GM13977 (cell line): ENCODE measurements at places on chromosomes 12 and 14.
A peak's percentile ranks its signal among the peaks of the same experiment; 100 is the strongest.

GRCh38 chr14:29687866-29688265 is 239.8 kb downstream of the PRKD1 start:
- DNase-seq: no peak

- DNase-seq: no peak
Observed at GRCh38 chr14:22478670-22479069, 110.4 kb downstream of the DAD1 start.

DNA sequence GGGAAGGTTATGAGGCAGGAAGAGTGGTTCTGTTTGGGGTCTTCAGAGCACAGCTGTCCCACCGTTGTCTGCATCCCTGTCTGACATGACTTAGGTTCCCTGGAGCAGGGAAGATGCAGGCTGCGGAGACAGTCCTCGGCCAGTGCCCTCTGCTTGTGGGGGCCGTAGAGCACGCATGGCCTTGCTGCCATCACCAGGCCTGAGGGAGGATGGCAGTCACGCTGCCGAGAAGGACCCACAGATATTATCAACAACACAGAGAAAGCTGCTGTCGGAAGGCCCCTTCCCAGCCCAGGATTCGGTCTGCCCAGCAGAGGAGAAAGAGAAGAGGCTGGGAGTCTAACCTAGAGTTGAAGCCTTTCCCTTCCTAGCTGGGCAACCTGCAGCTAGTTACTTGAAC is 35.0 kb downstream of the ERH start:
- DNase-seq: no peak

- DNase-seq: peak; percentile 67
Observed at GRCh38 chr14:65281991-65282895, 130.3 kb upstream of the FUT8 start.

DNA sequence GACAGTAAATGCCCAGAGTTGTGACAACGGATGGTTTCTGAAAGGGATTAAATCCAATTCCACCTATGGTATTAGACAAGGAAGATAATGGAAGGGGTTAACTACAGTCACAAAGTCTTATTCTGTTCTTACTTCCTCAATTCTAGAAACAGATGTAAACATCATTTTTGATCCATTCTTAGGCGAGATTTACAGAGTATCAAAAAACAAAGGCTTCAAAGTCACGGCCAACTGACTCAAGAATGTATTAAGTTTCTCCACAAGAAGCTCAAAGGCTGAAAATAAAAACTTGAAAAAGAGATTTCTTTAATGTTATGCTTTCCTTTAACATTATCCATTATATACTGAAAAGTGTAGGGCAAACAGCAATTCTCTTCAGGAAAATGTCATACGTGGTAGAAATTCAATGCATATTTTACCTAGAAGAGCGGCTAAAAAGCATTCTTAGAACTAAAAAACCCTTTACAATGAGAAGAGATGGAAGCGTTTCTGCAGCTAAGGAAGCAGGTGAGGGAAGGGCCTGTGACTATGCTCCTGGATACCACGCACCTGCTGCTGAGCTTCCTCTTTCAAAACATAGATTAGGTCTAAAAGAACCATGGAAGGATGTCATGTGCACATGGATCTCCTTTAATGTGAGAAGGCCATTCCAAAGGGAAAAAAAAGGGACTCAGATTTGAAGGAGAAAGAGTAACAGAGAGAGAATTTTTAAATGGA is 185.8 kb downstream of the STXBP6 start:
- no peak for DNase-seq

DNA sequence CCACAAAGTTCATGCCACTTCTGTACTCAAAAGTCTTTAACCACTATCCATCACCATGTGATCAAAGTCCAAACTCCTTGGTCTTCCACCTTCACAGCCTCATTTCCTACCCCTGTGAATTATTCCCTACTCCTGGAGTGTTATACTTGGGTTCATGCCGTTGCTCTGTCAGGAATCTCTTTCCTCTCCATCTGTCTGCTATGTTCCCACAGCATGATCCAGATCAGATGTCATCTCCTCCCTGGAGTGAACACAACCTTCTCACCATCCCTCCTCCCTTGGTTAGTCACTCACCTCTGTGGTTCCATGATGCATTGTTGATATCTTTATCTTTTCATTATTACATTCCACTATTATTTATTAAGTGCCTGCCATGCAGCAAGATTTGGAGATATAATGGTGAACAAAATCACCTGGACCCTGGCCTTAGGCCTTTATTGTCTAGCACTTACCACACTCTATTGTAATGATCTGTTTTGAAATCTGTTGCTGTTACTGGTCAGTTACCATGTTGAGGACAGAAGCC is 22.4 kb downstream of the LACRT start:
- no peak for DNase-seq

GRCh38 chr12:92079054-92079385 is 66.6 kb downstream of the BTG1 start:
- DNase-seq: no peak

DNA sequence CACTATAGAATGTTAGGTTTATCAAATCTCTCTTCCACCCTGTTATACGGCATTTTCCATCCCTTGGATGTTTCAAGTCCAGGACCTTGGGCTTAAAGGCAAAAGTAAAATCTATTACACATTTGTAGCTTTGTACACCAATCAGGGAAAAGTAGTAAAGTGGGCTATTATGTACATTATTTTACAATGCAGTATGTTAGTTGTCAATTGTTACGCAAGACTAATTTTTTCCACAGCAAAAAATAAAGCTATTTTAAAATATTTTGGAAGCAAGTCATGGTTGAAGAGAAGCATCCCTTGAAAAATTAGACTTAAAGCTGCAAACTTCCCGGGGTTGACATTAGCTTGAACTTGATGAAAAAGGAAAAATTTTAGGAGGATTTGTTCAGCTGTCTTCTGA is 476.2 kb downstream of the DIO2 start:
- DNase-seq: no peak

- no peak for DNase-seq
Observed at GRCh38 chr12:80565271-80565670, 121.2 kb downstream of the PTPRQ start.

- DNase-seq: peak; percentile 44
Observed at GRCh38 chr12:116882742-116883141, 1.5 kb upstream of the HRK start.

GRCh38 chr14:41297576-41298327 is 308.9 kb upstream of the LRFN5 start:
- no peak for DNase-seq

DNA sequence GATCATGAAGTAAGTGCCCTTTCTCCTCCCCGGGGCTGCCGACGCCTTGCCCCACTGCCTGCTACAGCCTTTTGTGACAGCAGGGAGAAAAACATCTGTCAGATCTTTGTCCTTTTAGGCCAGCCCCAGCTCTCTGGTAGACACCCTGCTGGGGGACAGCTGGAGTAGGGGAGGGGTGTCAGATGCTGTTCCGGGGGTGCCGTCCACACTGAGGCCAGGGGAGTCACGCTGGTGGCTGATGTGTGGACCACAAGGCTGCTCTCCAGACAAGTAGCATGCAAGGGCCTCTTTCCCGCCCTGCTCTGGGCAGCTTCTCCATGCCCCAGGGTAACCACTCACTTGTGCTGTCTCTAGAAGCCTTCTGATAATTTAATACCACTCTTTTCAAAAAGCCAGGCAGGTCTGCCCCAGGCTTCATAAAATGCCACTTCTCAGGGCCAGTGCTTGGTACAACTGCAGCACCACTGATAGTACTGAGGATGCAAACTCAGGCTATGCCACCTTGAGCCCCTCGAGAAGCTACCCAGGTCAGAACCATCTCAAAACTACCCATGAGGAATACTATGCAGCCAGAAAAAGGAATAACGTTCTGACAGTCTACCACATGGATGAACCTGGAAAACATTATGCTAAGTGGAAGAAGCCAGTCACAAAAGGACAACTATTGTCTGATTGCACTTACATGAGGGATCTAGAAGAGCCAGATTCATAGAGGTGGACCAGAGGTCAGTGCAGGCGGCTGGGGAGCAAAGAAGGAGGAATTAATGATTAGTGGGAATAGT is 66.0 kb upstream of the RIN3 start:
- DNase-seq: no peak

GRCh38 chr12:117059156-117059555 is 40.1 kb downstream of the TESC start:
- no peak for DNase-seq

DNA sequence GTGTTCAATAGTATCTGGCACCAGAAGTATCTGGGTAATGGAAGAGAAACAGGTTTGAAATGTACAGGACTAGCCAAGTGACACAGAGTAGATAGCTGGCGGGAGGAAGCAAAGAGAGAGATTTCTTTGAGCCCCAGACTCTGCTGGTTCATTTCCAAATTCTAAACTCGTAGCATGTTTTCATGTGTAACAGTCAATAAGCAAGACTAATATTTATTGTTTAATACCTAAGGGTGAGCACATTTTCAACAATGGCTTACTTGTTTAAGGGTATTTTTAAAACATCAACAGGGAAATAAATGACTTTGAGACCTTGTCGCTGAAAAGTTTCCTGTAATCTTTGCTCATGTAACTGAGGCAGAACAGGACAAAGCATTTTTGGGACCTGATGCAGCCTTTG is 11.8 kb upstream of the CCDC88C start:
- no peak for DNase-seq

- DNase-seq: no peak
Observed at GRCh38 chr12:9651265-9651729, 18.2 kb upstream of the CLEC2D start.

DNA sequence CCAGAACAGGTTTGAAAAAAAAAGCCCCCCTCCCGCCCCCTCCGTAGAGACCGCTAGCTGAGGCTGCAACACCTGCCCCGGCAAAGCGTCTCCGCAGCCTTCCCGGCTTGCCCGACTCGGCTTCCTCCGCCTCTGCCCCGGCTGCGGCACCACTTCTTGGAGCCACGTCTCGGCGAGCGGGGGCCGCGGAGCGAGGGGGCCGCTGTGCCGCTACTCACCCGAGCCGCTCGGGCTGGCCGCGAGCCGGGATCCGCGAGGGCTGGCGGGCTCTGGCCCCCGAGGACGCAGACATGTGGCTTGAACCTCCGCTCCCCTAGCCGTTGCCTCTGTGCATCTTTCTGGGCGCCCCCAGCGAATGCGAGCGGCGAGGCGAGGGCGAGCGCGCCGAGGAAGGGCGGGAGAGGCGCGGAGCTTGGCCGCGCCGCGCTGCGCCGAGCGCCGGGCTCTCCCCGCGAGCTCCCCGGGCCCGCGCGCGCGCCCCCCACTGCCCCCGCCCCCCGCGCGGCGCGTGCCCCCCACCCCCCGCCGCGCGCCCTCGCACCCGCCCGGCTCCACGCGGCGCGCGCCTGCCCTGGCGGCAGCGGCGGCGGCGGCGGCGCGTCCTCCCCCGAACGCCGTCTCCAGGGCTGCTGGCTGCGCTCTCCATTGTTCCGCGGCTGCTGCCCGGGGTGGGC is 249.5 kb downstream of the APAF1 start:
- DNase-seq: peak; percentile 28

- DNase-seq: no peak
Observed at GRCh38 chr14:104209985-104210816, 71.8 kb downstream of the KIF26A start.

GRCh38 chr12:122094735-122095631 is 16.4 kb downstream of the MLXIP start:
- no peak for DNase-seq

GRCh38 chr12:59597385-59597781 is 1.6 kb downstream of the SLC16A7 start:
- peak; percentile 32 for DNase-seq

- no peak for DNase-seq
Observed at GRCh38 chr12:62919838-62920237, 15.1 kb downstream of the PPM1H start.

DNA sequence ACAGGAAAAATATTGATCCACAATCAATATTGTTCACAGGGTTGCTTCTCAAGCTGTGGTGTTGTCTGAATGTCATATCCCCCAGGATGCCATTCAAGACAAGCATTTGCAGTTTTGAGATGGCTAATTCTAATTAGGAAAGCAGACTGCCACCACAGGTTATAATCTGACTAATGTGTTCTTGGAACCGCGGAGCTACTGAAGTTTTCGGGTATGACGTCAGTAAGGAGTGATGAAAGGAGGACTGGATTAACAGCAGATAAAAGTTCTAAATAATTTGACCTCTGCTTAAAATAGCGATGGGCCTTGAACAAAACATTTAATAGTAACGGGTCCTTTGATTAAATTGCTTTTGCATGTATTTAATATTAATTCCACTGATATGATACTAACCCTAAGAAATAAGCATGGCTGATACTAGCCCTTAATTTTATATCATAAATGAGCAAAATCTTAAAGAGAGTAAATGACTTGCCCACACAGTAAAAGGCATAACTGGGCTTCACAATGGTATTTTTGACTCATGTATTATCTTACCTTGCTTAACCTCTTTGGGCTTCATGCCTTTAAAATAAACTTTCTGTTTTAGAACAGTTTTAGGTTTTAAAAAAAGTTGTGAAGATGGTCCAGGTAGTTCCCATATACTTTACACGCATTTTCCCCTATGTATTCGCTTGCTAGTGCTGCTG is 50.3 kb downstream of the TSHR start:
- DNase-seq: no peak

DNA sequence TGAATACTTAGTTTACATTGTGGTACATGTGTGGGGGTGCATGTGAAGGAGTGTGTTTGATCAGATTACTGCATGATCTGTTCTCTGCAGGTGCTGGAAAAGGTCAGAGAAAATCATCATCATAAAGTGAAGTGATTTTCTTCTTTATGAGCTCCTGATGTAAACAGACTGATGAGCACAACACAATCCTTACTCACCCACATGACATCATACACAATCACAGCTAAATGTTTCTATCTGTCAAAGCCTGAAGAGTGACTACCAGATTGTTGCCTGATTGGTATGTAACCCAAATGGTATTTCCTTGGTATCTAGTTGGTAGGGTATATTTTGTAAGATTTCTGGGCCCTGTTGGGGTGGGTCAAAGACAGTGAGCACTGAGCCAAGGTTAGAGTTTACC is 270.8 kb downstream of the FOXG1 start:
- DNase-seq: no peak

GRCh38 chr12:87783467-87783866 is 245.7 kb downstream of the C12orf50 start:
- DNase-seq: no peak

GRCh38 chr14:58571769-58572472 is 65.8 kb upstream of the DACT1 start:
- no peak for DNase-seq

GRCh38 chr12:9379023-9379742 is 171.0 kb upstream of the PZP start:
- DNase-seq: no peak

DNA sequence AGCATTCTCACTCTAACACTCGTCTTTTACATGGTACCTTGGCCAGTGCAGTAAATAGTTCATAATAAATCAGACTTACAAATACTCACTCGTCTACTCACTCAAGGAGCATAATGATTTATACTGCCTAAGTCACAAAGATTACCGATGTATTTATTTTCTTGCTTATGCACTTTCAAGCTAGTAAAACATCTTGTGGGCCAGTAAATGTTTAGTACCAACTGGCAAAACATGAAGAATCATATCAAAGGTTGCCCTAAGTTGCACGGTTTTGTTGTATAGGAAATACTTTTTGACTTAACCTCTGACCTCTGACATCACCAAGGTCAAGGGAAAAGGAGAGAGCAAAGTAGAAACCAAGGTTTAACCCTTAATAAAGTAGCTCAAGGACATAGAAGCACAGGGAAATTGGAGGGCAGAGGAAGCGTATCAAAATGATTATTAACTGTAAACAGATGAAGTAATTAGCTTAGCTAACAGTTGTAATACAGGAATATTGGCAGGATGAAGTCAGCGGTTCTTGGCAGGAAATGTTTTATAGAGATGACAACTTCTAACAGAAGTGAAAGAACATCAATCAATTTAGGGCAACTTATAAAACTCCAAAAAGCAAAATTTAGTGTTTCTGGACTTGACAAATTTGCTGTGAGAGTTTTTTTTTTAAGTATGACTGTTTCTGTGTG is 131.9 kb downstream of the HMGA2 start:
- no peak for DNase-seq

- DNase-seq: no peak
Observed at GRCh38 chr14:104935955-104936354, 11.3 kb downstream of the PLD4 start.
